Regular cardiac myocyte (primary cell): ENCODE measurements at places on chromosomes 6 and 20. TPM values are rescaled to one million over a fixed set of nuclear protein-coding genes. Genes with fewer than 3 reads are reported as not detected.

The SFTA2 gene
- total RNA-seq, result not detected in 2 replicates

The FAM184A gene
- total RNA-seq, result 0.19 and 0.85 TPM in 2 replicates

The SRSF12 gene
- under 0.01 and 0.28 TPM in 2 replicates for total RNA-seq

The XKR7 gene
- total RNA-seq, result under 0.01 TPM in 1 of 2 replicates, not detected in the other

The ZNF133 gene
- 19.2 and 25.4 TPM in 2 replicates for total RNA-seq

The MATN4 gene
- 0.19 TPM in 1 of 2 replicates, not detected in the other for total RNA-seq

The PPP1R3G gene
- 1.7 and 8.7 TPM in 2 replicates for total RNA-seq

The PTCRA gene
- 0.19 TPM in 1 of 2 replicates, not detected in the other for total RNA-seq

The SPDEF gene
- total RNA-seq, result under 0.01 TPM in 1 of 2 replicates, not detected in the other

The SLC22A1 gene
- under 0.01 and 0.38 TPM in 2 replicates for total RNA-seq

The DUSP15 gene
- total RNA-seq, result 0.56 TPM in 1 of 2 replicates, not detected in the other
